Kasumi-1 (cell line): ENCODE measurements at places on chromosomes 6 and 20.
A peak's percentile ranks its signal among the peaks of the same experiment; 100 is the strongest.

DNA sequence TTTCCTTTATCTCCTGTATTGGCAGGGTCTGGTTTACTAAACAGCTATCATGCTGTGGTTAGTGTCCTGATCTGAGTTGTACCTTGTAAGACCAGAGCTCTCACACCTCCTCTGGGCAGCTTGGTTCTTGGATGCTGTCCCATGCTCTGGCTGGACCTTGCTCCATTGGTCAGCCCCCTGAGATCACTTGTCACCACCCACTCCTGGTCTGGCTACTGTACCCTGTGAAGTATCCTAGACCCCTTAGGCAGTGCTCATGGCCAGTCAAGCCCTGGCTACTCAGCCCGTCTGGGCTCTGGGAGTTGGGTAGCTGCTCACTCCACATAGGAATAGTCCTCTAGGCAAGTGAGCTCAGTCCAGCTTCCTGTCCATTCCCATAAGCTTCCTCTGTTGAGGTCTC is 31.1 kb downstream of the ADGRF4 start:
- no peak for DNase-seq

DNA sequence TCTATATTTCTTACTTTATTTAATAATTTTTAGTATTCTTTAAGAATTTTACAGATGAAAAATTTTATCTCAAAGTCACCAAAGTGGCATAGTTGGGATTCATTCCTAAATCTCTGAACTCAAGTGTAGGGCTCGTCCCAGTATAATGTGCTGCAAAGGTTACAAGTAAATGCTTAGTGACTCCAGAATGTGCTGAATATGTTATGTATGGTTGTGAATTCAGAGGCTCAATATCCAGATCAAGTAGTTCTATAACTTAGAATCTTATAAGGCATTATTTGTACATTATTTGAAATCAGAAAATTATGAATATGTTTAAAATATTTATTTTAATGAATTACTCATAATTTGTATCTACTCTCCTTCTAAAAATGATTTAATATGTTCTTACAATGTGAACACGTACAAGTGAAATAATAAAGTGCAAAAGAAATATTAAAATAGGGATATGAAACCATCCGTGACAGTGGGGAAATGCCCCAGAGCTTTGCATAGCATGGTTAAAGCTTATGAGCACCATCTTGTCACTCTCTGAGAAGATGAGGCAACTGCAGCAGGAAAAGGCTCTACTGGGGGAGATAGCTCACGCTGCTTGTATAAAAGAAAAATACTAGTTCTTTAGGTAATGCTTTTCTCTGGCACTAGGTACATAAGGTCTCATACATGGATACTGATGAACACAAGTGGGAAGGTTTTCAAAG is 259.0 kb downstream of the FOXC1 start:
- no peak for DNase-seq

GRCh38 chr6:16950302-16950701 is 151.5 kb upstream of the STMND1 start:
- no peak for DNase-seq

DNA sequence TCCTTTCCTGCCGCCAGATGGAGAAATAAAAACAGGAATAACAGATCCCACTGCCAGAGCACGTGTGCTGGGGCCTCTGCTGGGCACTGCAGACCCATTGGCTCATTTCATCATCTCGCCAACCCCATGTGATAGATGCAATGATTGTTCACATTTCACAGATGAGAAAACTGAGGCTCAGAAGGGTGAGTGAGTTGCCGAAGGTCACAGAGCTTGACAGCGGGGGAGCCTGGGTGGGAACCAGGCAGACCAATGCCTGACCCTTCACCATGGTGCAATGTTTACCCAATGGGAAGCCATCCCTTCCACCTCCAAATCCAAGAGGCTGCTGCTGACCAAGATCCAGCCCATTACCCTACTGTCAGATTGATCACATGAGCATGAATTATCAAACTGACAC is 105.1 kb downstream of the JPH2 start:
- no peak for DNase-seq

DNA sequence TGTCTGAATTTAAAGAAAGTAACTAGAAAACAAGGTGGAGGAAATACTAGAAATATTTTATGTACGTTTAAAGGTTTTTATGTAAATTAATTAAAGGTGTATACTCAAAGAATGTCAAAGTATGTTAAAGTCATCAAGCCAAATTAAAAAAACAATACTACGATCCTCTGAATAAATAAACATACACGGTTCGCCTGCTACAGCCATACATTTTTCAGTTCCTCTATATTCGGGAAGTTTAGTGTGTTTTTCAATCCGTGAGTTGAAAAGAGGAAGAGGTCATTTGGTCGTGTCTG is 626 bp downstream of the STX7 start:
- DNase-seq, result peak; percentile 91

DNA sequence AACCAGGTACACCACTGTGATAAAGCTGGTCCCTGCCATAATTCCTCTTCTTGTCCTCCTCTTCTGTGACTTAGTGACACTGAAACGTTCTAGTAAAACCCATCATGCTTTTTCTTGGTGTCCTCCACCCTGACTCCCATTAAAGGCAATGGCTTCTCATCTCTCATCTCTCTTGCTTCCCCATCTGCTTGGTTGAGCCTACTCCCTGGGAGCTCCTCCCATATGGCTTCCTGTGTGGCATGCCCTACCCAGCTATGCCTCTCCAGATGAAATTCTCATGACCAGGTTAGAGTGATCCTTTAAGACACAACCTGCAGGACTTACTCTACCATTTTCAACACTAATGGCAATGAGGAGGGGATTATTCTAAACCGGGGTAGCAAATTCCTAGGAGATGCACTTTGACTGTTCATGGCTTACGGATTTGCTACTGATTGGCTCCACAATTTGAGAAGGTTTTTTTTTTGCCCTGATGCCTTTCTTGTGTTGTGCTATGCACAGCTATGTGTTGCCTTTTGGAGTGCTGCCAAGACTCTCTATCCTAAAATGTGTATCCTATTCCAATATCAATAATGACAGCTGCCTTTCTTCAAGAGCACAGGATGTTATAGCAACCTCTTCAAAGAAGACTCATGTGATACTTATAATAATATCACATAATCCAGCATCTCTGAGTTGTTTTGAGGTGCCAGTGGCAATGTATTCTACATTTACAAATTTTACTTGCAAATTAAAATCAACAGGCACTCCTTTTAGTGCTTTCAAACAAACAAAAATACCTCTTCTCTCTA is 6.1 kb downstream of the SIRPG start:
- peak; percentile 15 for DNase-seq

- DNase-seq, result no peak
These were observed 21.8 kb upstream of the ISM1 start for GRCh38 chr20:13199279-13199678.
